AML-193 (cell line): ENCODE measurements at places on chromosomes 5 and 9.

- no peak for DNase-seq
Measured at GRCh38 chr5:74143721-74144330, 496.7 kb downstream of the ENC1 start.

DNA sequence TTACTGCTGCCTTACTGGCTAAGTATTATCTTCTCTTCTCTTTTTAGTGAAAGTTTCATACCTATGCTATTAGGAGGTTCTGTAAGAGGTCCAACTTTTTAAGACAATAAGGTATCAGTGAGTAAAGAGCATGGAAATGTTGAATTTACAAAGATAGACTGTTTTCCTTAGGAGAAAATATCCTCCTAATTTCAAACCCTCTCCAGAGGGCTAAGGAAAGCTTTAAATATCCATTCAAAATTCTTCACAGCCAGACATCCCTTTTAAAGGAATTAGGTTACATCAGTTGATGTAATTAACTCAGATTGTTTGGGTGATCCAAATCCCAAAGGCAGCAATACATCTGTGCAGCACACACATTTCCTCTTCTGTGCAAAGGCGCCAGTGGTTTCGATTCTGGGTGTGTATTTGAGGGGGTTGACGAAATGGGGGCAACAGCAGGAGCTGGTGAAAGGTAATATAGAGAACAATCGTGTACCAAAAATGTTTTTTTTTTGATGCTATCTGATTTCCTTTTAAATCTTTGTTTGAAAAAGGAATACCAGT lies 273.8 kb upstream of the RPS23 start:
- DNase-seq = no peak

GRCh38 chr9:109401169-109401989 lies 80.5 kb upstream of the EPB41L4B start:
- DNase-seq = peak; percentile 25

GRCh38 chr9:33737811-33738606 lies 57.4 kb upstream of the PRSS3 start:
- DNase-seq = peak; percentile 43

DNA sequence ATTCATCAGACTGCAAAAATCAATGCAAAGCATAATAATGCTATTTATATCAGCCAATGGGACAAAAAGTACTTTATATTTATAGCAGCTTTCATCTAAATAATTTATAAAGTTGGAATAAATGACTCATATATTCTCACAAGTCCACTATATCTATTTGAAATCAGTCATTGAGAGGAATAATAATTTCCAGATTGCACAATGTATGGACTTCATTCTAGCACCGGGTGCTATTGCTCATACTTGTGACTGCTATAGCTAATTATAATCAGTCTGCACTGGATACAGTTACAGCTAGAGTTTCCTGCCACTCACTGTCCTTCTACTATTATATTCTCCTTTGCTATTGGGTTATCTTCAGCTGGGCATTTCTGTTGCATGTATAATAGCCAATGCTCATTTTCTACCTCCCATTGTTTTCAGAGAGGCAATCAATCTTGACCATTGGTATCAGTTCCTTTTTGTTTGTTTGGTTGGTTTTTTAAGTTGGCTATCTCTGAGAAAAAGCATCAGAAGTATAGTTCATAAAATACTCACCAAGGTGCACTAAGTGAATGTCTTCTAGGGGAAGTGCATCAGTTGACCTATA lies 1.9 kb downstream of the CDH18 start:
- no peak for DNase-seq

DNA sequence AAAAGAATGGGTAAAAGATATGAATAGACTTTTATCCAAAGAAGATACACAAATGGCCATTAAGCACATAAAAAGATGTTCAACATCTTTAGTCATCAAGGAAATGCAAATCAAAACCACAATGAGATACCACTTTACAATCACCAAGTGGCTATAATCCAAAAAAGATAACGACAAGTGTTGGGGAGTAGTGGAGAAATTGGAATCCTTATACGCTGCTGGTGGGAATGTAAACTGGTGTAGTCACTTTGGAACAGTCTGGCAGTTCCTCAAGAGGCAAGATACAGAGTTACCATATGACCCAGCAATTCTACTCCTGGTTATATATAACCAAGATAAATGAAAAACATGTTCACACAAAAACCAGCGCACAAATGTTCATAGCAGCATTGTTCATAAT lies 234.9 kb downstream of the SPATA31D1 start:
- DNase-seq = no peak

DNA sequence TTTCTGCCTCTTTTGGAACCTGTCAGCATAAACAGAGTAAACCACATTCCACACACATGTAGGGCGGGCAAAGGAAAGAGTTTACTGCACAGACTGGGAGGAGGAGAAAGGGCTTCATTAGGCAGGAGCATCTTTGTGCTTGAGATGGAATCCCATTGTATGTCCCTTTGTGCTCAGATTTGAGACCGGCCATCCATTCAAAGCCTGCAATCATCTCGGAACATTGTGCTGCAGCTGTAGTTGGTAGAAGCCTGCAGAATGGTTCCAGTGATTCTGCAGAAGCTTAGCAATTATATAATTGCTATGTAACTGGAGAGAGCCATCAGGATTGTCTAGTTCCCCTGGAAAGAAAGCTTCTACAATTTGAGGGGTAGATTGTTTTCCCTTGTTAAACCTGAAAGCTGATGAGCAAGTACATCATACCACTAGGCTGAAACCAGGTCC lies 16.5 kb downstream of the ZNF462 start:
- DNase-seq = no peak

- peak; percentile 96 for DNase-seq
Measured at GRCh38 chr9:78023003-78023741, 8.4 kb downstream of the GNAQ start.

GRCh38 chr5:54794135-54794975 lies 191.0 kb downstream of the ESM1 start:
- DNase-seq = no peak

DNA sequence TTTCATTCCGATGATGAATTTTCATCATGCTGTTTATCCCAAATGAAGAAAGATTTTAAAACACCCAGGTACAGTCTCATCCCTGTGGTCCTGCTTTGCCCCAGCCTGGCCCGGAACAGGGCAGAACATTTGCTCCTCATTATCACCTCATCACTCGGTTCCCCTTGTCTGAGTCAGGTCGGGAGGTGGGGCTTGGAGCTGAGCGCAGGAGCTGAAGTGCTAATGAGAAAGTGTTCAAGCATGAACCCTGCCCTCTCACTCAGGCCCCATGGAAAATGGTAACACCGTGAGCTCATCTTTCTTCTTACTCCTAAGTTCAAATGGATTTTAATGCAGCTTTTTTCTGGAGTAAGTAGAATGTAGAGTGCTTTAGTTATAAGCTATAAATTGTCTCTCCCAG lies 466.2 kb downstream of the KDM4C start:
- no peak for DNase-seq

DNA sequence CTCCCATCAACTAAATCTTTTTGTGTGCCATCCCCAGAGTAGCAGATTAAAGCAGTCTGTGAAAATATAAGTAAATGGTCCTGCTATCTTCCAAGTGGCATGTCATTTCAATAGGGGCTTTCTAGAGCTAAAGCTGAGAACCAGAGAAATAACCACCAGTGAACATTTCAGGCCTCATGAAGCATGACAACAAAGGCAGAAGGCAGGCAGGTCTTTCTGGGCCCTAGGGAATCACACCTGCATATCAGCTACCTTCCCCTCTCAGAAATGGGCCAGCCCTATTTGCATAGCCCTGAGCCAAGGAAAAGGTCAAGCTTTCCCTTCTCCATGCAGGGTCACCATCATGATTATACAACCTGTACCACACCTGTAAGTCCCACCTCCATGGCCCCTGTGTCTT lies 205.3 kb downstream of the DEPDC1B start:
- no peak for DNase-seq
